Endothelial cell of umbilical vein (primary cell): ENCODE measurements at places on chromosomes 11 and 22. TPM values are rescaled to one million over a fixed set of nuclear protein-coding genes. Genes with fewer than 3 reads are reported as not detected.

Gene GPHA2
- not detected in 2 replicates for polyA plus RNA-seq

Gene CKAP5
- polyA plus RNA-seq: 47.4 and 50.1 TPM in 2 replicates

Gene IL17REL
- polyA plus RNA-seq: 0.06 TPM in 2 replicates

Gene APOBEC3A
- polyA plus RNA-seq: not detected in 2 replicates

Gene MOGAT2
- not detected in 2 replicates for polyA plus RNA-seq

Gene FGF19
- 0.03 TPM in 1 of 2 replicates, not detected in the other for polyA plus RNA-seq

Gene LRP5
- 35.1 and 40.0 TPM in 2 replicates for polyA plus RNA-seq

DNA sequence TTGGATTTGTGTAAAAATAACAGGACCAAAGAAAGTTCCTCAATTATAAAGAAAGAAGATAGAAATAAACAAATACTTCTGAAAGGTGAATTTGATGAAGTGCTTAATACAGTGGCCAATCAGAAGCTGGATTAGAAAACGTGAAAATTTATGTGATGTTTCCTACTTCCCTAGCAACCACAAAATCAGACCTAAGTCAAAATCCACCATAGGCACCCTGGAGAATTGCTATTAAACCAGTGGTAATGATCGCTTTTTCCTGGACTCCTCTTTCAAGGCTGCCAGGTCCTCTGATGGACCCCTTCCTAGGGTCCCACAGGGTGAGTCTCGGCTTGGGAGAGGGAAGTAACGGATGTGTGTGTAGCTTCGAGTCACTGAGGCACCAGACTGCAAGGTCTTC, 9.6 kb downstream of the WT1 start:
- H3K4me1 ChIP-seq: no peaks in the 10 kb centered on the region
- H3K27ac ChIP-seq: no peak overlapping the region
- DNase-seq: no peak
- H3K4me3 ChIP-seq: no peak overlapping the region
- peaks cover 53% of the 10 kb centered on the region for H3K27me3 ChIP-seq

- peaks cover 48% of the 10 kb centered on the region for H3K4me1 ChIP-seq
- no peaks in the 10 kb centered on the region for H3K36me3 ChIP-seq
- no peaks in the 10 kb centered on the region for H3K27me3 ChIP-seq
- no peak overlapping the region for H3K4me3 ChIP-seq
- no peak overlapping the region for H3K27ac ChIP-seq
These were observed 83.7 kb downstream of the MAML2 start for GRCh38 chr11:96259134-96259830.

GRCh38 chr11:38123673-38124072, 1525.6 kb upstream of the RAG2 start:
- no peak overlapping the region for H3K27ac ChIP-seq
- DNase-seq: no peak
- H3K4me3 ChIP-seq: no peak overlapping the region

DNA sequence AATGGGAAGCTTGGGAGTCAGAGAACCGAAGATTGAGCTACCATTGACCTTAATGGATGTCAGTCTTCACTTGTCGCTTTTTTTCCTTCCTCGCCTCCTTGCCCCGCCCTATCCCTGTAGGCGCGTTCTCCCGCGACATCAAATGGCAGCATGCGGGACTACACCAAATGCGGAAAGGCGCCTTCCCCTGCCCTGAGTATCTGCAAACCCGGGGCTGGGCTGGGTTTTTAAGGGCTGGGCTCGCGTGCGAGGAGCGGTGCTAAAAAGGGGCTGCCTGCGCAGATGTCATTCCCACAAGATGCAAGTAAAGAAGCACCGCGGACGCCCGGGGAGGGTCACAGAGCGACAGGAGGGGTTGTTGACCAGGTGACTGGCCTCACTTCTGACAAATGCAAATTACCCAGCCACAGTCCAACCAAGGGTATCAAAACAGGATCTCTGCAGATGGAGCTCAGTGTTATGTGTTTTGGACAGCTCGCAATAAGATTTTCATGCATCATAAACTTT, 4.7 kb upstream of the FAM111B start:
- peaks cover 4% of the 10 kb centered on the region for H3K27me3 ChIP-seq
- peaks cover 10% of the 10 kb centered on the region for H3K4me1 ChIP-seq
- peak; percentile 46 for DNase-seq
- H3K36me3 ChIP-seq: no peaks in the 10 kb centered on the region
- no peak overlapping the region for H3K27ac ChIP-seq

DNA sequence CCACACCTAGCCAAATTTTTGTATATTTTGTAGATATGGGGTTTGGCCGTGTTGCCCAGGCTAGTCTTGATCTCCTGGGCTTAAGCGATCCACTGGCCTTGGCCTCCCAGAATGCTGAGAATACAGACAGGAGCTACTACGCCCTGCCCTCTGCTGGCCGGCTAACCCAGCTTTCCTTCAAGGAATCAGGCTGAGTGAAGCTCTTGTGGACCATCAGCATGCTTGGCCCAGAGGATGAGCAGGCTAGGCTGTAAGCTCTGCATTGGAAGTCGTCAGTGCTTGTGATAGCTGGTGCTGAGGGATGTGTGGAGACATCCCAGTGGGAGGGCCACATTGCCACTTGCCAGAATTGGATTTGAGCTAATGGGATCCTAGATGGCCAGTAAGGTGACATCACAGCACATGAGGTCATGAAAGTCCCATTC, 60.6 kb downstream of the MED15 start:
- no peaks in the 10 kb centered on the region for H3K4me1 ChIP-seq
- H3K4me3 ChIP-seq: no peak overlapping the region
- DNase-seq: no peak
- no peak overlapping the region for H3K27ac ChIP-seq
- no peaks in the 10 kb centered on the region for H3K27me3 ChIP-seq
- peaks cover 67% of the 10 kb centered on the region for H3K36me3 ChIP-seq

DNA sequence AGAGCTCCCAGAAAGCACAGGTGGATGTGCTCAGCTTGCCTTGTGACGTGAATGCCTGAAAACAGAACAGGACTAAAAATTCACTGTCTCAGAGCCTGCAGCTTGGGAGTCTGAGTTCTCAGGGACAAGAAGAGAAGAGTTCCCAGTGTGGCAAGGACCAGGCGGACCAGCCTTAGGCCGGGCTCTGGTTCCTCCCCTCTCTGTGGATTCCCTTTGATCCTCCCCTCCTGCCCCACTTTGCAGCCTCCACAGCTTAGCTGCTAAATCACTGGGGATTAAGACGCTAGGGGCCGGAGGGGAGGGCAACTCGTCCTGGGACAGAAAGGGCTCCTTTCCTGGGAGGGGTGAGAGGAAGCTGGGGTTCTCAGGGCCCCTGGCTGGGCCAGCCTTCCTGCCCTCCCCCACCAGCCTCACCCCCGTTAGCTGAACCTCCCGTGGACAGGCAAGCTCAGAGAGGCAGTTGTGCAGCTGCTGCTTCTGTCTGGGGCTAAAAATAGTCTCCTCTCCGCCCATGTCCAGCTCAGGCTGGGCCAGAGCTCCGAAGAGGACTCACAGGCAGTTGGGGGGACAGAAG, 29.9 kb upstream of the JAM3 start:
- H3K27ac ChIP-seq: no peak overlapping the region
- H3K27me3 ChIP-seq: peaks cover 3% of the 10 kb centered on the region
- peaks cover 11% of the 10 kb centered on the region for H3K4me1 ChIP-seq
- no peak overlapping the region for H3K4me3 ChIP-seq
- H3K36me3 ChIP-seq: no peaks in the 10 kb centered on the region

DNA sequence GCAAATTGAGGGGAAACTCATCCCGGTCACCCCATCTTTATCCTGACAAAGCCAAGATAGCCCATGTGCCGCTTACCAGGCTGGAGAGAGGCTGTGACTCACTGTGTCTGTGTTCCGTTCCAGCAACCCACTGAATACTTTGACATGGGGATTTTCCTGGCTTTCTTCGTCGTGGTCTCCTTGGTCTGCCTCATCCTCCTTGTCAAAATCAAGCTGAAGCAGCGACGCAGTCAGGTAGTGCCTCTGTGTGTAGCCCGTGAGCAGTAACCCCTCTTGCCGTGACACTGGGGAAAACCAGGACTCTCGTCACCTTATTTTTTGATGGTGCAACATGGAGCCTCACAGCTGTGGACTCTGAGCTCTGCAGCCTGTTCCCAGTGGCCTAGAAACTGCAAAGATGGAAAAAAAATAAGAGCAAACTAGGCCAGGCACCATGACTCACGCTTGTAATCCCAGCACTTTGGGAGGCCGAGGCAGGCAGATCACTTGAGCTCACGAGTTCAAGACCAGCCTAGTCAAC, 16.9 kb downstream of the C22orf31 start:
- H3K4me3 ChIP-seq: no peak overlapping the region
- no peaks in the 10 kb centered on the region for H3K27me3 ChIP-seq
- peak overlapping the region; percentile 80 for H3K27ac ChIP-seq
- H3K36me3 ChIP-seq: no peaks in the 10 kb centered on the region
- H3K4me1 ChIP-seq: peaks cover 28% of the 10 kb centered on the region
- DNase-seq: peak; percentile 40

GRCh38 chr11:122048401-122048800, 67.6 kb downstream of the BLID start:
- H3K4me3 ChIP-seq: no peak overlapping the region
- H3K27me3 ChIP-seq: no peaks in the 10 kb centered on the region
- peak; percentile 34 for DNase-seq
- H3K27ac ChIP-seq: no peak overlapping the region

DNA sequence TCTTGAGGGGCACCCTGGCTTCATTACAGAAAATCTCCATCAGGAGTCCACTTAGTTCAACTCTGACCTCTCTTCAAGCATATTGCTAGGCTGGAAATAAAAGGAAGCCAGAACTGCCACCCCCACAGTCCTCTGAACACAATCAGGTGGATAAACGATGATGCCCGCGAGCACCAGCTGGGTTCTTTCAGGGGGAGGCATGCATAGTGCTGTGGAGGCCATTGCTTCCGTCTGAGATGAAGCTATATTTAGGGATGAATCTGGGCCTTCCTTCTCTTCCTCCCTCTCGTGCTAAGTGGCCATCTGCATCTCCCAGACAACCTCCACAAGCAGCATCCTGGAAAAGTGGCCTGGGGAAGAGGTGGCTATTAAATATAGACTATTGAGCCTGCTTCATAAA, 3.9 kb upstream of the MICAL2 start:
- no peak overlapping the region for H3K27ac ChIP-seq
- H3K4me3 ChIP-seq: no peak overlapping the region
- DNase-seq: no peak
- peaks cover 13% of the 10 kb centered on the region for H3K4me1 ChIP-seq
- no peaks in the 10 kb centered on the region for H3K36me3 ChIP-seq
- H3K27me3 ChIP-seq: no peaks in the 10 kb centered on the region

DNA sequence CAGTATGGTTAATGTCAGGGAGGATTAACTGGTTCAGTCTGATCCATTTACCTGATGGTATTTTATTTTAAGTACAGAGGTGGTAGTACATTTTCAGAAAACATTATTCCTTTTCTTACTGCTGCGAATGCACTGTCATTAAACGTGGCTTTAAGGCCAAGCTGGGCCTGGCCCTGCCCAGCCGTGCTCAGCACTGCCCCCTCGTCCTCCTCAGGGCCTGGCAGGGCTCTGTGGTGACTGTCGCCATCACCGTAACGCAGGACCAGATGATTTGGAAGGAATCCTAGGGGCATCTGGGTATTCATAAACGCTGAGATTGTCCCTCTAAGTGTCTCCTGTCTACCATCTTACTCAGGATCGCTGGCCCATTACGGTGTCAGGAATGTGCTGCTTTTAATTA, 302.0 kb downstream of the TBC1D22A start:
- H3K27ac ChIP-seq: no peak overlapping the region
- no peak for DNase-seq
- H3K4me1 ChIP-seq: peaks cover 6% of the 10 kb centered on the region
- H3K36me3 ChIP-seq: peaks cover 9% of the 10 kb centered on the region

GRCh38 chr11:130448416-130449309, at the start of gene ADAMTS15:
Gene ADAMTS15, plus strand, starts transcription at chr11:130448645. Its CDS starts 329 bp downstream, at chr11:130448974.
- peak within 1 kb of the TSS; percentile 0 for H3K4me3 ChIP-seq
- peak; percentile 70 for DNase-seq
- no peaks in the 10 kb centered on the region for H3K4me1 ChIP-seq
- peaks cover 25% of the 10 kb centered on the region for H3K27me3 ChIP-seq

DNA sequence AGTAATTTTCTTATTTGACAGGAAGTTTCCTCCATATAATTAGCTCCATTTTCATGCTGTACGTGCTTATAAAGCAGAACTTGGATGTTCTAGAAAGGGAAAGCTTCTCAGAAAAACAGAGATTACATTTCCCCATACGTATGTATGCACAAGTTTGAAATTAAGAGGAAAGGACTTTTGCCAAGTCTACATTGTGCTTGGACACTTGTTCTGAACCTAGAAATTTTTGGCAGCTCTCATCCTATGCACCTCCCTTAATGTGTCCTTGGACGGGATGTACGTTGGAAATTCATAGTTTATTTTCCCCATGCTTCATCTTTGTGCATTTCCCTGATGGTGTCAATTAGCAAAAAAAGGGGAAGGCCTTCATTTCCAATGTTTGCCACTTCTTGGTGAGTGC, 322.7 kb downstream of the BLID start:
- no peaks in the 10 kb centered on the region for H3K4me1 ChIP-seq
- no peak overlapping the region for H3K27ac ChIP-seq
- no peak for DNase-seq
- H3K4me3 ChIP-seq: no peak overlapping the region

- H3K4me1 ChIP-seq: no peaks in the 10 kb centered on the region
- H3K36me3 ChIP-seq: no peaks in the 10 kb centered on the region
- no peaks in the 10 kb centered on the region for H3K27me3 ChIP-seq
- H3K4me3 ChIP-seq: no peak overlapping the region
These were observed 800.4 kb downstream of the BRD1 start for GRCh38 chr22:49027368-49027670.

DNA sequence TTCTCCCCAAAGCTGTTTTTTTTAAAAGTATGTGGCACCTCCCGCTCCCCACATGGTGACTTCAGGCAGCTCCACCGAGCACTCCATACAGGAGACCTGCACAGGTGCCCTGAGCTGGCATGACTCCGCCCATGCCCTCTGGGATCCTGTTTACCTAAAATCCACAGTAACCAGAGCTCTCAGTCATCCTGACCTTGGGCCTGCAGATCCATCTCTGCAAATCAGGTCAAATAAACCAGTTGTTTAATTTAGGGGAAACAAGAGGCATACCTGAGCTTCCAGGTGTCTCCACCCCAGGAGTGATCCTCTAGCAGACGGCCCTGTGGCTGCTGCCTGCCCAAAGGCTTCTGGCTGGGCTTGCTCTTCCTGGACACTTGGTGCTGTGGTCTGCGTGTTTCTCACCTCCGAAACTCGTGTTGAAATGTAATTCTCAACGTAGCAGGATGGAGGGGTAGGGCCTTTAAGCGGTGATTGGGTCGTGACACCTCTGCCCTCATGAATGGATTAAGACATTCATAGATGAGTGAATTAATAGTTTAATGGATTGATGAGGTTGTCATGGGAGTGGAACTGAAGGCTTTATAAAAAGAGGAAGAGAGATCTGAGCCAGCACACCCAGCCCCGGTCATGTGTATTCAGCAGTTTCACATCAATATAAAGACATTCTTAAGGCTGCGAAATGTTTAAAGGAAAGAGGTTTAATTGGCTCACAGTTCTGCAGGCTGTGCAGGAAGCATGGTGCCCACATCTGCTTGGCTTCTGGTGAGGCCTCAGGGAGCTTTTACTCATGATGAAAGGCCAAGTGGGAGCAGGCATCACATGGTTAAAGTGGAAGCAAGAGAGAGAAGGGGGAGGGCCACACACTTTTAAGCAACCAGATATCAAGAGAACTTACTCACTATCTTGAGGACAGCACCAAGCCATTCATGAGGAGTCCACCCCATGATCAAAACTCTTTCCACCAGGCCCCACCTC, 34.1 kb downstream of the LINC01488 start:
- H3K27me3 ChIP-seq: no peaks in the 10 kb centered on the region
- H3K4me3 ChIP-seq: no peak overlapping the region
- no peak overlapping the region for H3K27ac ChIP-seq
- no peaks in the 10 kb centered on the region for H3K36me3 ChIP-seq
- no peaks in the 10 kb centered on the region for H3K4me1 ChIP-seq
